ENCODE measurements at places on chromosomes 2 and 18.

- DNase-seq, result peak; percentile 90
Observed at GRCh38 chr18:58671111-58671631, at the start of gene MALT1. TSS of gene MALT1 (plus strand) at chr18:58671465. CDS start at chr18:58671644, 179 bp downstream.

DNA sequence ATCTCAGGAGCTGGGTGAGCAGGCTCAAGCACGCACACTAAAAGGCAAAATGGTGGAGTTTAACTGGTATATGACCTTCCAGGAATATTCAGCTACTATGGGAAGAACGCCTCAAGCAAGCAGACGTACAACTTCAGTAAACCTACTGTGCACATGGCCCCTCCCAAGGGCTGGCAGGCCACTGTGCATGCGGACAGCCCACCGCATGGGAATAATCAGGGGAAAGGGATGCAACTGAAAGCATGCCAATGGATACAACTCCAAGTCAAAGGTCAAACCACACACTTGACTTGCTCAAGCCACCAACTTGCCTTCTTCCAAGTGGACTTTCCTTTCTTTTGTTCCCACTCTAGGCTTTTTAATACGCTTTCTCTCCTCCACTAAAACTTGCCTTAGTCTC, 121.6 kb upstream of the SNTG2 start:
- DNase-seq, result no peak

DNA sequence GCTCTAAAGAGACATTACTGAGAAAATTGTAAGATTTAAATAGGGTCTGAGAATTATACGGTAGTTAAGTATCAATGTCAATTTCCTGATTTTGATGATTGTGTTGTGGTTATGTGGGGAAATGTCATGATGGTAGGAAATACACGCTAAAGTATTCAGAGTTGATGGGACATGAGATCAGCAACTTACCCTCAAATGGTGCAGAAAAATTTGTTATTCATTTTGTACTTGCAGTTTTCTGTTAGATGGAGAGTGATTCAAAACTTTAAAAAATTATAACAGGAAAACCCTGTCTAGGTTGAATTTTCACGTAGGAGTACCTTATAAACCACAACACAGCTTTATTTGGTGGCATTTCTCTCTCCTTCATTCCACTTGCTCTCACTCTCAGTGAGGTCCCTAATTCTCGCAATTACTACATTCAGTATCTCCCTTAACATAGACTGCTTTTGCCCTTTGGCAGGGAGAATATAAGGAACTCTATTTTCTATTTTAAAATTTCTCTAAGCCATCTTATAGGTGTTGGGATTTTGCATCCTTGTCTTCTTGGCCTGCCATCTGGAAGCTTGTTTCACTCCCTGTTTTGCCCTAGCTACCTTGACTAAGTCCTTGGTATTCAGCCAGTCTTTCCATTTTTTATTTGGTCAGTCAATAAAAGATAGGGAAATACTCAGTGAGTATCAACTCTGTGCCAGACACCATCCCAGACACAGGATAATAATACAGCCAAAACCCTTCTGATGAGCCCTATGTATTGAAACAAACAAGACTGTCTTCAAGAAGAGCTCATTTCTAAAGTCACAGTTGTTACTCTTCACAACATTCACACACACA, 550.6 kb upstream of the ACVR2A start:
- DNase-seq, result no peak

GRCh38 chr2:65549257-65549627, 116.8 kb upstream of the SPRED2 start:
- DNase-seq, result no peak

DNA sequence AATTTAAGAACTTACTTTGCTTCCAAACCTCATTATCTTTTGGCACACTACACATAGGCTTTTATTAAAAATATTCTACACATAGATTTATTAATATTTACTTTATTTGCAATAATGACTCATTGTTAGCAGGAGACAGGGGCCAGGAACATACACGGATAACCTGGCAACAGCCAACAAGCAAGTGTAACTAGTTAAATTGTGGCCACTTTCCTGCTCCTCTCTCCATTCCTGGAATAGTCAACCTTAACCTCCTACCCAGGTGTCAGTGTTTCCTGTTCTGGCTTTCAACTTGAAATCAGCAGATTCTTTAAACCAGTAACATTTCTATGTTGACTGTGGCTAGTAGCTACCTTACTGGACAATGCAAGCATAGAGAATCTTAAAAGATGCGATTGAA, 26.5 kb downstream of the ACVR1 start:
- no peak for DNase-seq

- DNase-seq, result no peak
Observed at GRCh38 chr2:118492335-118492734, 355.1 kb downstream of the EN1 start.

DNA sequence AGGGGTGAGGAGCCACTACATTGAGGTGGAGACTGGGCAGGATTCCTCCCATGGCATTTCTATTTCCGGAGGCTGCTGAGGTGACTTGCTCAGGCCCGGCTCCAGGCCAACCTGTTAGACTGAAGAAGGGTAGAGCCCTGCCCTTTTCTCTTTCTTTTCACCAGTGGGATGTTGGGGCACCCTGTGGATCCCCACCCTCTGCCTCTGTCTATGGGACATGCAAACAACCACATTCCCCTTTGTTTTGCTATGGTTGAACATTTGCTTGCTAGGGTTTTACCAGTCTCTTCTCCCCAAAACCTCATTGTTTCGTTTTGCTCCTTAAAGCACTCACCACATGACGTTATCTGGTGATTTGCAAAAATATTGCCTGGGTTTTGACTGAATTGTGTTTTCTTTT, 183.3 kb downstream of the ARL4C start:
- DNase-seq, result no peak

GRCh38 chr2:8627019-8627691, 54.7 kb upstream of the ID2 start:
- DNase-seq, result no peak

DNA sequence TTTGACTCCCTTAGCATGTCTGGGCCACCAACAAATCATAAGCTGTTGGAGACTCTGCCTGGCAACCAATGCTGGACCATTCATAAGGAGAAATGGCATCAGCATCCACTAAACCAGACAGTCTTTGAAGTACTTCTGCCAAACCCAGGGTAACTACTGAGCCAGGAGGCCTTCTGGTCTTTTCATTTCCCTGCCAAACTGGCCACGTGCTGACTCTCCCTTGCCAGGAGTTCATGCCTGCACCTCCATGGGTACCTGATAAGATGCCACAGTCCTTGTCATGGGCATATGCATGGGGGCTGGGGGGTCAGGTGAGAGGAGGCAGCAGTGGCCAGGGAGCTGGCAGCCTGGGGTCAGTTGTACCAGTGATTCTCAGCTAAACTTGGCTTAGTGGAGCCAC, 34.2 kb upstream of the DAPL1 start:
- no peak for DNase-seq

DNA sequence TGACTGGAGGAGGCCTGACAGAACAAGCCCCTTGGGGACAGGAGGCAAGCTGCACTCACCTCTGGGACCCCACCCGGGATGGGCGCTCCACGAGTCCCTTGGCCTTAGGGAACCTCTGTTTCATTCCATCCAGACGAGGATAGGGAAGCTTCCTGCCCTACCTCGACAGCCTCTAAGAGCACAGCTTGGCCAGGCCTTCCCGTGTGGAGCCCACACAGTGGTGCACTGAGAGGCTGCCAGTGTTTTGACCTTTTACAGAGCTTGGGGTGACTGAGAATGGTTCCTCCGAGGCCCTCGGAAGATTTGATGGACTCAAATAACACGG, 91.4 kb upstream of the SMAD7 start:
- DNase-seq, result no peak

DNA sequence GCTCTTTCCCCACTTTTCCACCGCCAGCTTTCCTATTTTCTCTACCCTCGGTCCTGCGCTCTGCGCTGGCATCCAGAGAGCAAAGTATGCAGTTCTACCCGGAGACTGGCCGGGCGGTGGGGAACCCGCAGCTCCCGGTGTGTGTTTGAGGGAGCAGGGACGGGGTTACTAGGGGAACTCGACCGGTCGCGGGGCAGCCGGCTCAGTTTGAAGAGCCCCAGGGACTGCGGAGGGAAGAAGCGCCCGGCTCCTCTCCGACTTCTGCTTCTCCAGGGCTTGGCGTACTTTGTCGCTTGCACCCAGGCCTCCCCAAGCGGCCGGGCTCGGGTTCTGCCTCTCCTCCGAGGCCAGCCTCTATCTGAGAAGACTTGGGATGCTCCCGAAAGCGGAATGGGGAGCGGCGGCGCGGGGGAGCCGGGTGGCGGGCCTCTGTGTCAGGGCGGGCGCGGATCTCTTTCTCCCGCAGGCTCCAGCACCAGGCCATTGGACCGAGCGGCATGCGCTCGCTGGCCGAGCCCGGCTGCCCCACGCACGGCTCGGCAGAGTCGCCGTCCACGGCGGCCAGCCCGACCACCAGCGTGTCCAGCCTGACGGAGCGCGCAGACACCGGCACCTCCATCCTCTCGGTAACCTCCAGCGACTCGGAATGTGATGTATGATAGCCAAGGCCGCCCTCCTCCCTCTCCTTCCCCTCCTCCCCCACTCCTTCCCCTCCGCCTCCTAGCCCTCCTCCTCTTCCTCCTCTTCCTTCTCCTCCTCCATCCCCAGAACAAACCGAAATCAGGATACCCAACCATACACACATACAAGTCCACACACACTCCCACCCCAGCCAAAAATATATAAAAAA, 2.8 kb downstream of the SIX3 start:
- DNase-seq, result no peak

DNA sequence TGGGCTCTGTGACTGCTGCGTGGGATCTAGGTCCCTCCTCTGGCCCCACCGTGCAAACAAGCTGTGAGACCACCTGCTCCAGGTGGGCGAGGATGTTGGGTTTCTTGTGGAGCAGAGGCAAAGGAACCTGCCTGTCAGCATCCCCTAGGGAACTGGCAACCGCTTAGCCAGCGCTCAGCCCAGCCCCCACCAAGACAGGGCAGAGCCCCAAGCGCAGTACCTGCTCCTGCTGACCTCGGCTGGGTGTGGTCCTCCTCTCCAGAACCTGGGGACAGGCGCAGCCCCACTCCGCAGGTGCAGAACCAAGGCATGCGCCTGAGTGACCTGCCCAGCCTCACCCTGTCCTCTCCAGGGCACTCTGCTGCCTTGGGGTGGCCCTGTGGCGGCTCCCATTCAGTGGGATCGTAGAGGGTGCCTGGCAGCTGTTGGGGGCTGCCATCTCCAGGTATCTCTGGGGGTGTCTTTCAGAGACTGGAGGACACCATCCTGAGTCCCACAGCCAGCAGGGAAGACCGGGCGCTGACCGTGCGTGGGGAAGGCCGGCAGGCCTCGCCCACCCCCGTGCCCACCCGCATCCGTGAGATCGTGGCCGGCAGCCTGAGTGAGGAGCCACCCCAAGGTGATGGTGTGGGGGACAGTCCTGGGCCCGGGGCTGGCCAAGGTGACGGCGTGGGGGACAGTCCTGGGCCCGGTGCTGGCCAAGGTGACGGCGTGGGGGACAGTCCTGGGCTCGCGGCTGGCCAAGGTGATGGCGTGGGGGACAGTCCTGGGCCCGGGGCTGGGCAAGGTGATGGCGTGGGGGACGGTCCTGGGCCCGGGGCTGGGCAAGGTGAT, 12.3 kb downstream of the CROCC2 start:
- DNase-seq, result no peak

GRCh38 chr18:25494888-25495287, 142.9 kb upstream of the ZNF521 start:
- DNase-seq, result no peak

DNA sequence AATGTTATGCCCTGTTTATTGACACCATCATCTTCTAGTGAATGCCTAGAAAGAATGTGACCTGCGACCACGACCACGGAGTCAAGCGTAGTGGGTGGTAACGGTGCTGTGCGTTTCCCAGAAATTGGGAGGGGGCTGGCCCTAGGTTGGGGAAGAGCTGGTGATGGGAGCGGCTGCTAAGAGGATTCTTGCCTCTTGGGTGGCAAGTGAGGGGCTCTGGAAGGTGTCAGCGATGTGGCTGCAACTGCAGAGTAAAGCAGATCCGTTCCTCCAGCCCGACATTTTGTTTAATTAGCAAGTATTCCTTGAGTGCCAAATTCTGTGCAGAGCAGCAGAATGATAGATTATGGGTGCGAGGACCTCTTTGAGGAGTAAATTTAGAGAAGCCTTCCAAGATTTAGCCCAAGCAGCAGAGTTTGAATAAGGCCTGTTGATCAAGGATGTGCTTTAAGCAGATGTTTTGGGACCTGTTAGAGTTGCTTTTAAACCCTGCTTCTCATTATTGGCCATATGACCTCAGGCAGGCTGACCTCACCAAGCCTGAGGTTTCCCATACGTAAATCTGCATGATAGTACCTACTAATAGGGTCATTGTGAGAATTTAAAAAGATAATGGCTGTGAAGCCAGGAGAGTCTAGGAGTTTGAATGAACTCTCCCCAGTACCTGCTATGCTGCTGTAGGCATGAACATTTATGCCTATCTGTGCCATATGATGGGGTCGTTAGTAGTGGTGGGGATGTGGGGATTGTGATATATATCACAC, 287.7 kb downstream of the PTGR3 start:
- DNase-seq, result no peak

GRCh38 chr2:27792759-27793158, 21.2 kb downstream of the MRPL33 start:
- no peak for DNase-seq

DNA sequence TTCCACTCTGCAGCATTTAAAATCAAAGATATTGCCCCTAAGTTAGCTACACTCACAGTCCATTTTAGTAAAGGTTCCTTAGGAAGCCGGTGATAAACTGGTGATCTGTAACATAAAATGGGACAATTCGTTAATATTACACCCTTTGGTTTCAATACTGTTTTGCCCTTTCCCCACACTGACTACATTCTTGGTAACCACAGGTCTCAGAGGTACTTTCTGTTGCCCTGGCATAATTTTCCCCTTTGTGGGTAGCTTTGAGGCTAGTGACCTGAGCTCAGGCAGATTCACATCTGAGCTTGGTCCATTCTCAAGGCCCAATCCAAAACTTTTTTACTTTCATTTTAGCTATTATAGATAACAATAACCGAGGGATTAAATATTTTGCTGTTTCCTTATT, 32.9 kb upstream of the CSRNP3 start:
- no peak for DNase-seq

GRCh38 chr2:112924821-112925220, 13.9 kb downstream of the IL37 start:
- no peak for DNase-seq

- no peak for DNase-seq
Observed at GRCh38 chr18:56645415-56646016, 5.6 kb upstream of the WDR7 start.

DNA sequence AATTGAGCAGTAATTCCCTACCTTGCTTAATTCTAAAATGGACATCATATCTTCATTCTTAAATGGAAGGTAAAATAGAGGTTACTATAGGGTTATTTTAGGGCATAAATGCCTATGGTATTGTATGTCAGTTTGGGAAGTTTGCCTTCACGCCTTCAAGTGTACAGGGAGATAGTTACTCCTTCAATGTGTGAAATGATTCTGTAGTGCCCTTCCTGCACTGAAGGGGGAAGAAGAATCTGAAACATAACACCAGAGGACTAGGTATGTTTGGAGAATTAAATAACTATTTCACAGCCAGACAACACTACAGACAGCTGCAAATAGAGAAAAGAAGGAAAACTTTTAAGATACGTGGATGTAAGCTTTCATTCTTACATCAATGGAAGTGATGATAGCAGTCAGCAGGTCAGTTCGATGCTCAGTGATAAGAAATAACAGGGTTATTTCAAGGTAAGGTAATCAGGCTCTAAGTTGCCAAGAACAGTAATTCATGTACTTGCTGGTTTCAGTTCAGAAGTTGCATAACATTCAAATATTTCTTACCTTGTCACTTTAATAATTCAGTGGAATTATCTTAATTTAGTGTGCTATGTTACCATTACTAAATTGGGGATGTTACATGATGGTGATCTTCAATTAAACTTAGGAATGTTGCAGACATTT, 4.0 kb downstream of the PKP4 start:
- no peak for DNase-seq
